Stimulated activated CD8-positive, alpha-beta memory T cell treated with anti-CD3 and anti-CD28 coated beads, Interleukin-4, amount 100 ng/mL, for 4 hours (primary cell): ENCODE measurements at places on chromosomes 4 and X.
A peak's percentile ranks its signal among the peaks of the same experiment; 100 is the strongest.

DNA sequence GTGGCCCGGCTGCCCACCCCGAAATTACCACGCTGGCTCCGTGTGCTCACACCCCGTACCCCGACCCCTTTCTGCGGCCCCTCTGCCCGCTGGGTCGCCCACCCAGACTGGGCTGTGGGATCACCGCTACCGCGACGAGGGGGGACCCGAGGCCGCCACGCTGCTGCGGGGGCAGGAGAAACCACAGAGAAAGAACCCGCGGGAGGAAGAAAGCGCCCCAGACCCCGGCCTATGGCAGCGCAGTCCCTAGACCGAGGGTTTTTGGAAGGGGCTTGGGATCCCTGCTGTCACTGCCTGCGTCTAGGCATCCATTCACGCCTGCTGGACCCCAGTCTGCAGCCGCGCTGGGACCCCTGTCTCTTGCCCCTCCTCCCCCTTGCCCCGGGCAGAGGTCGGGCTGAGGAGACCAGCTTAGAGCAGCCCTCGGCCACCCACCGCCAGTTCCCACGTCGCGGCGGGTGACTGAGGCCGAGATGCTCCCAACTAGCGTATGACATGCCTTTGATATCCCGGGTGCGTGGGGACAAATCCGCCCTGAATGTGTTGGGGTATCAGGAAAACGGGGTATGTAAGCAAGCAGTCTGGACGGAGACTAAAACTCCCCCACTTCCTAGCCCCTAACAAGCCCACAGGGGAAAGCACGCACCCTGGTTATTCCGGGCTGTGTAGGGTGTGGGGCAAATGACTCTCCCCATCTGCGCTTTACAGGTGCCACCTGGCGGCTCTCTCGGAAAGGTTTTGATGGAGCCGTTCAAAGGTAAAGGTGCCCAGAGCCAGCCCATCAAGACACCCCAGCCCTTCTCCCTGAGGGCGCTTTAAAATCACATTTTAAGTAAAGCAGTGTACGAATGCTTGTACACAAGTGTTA lies 862 bp upstream of the INPP4B start:
- DNase-seq, result peak; percentile 44

- DNase-seq, result no peak
Observed at GRCh38 chr4:189143263-189143952, 797.3 kb upstream of the FRG1 start.

GRCh38 chr4:25051534-25051933 lies 20.8 kb upstream of the LGI2 start:
- no peak for DNase-seq

GRCh38 chr4:103098341-103098740 lies 1.3 kb downstream of the BDH2 start:
- no peak for DNase-seq

DNA sequence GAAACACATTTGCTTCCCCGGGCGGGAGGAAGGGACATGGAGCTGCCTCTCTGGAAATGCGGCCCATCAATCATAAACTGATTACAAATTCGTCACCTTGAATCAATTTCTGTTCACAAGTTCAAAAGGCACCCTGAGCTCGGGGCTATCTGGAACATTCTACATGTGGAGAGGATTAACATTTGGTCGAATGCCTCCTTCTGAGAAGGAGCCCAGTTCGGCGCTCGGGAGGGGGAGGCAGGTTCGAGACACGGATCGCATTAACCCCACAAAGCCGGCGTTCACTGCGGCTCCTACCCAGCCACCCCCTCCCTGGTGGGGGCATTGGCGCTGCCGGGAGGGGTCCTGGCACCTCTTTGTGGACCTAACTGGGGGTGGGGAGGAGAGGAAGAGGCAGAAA lies 108.0 kb downstream of the CPZ start:
- DNase-seq, result no peak

DNA sequence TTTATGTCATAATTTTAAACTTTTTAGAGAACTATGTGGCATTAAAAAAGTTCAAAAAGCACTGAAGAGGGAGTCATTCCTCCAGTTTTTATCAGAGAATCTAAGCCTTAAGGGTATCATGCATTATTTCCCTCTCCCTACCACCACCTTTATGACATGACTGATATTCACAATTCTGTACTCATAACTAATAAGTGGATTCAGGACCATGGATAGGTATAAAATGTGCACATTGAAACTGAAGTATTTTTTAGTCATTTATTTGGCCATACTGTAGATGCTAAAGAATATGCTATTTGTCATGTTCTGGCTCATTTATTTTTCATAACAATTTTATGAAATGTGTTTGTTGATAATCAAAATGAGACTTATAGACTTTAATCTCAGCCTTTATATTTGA lies 897.5 kb upstream of the AGA start:
- no peak for DNase-seq

- DNase-seq, result no peak
Observed at GRCh38 chrX:38882894-38883626, 81.8 kb downstream of the MID1IP1 start.

DNA sequence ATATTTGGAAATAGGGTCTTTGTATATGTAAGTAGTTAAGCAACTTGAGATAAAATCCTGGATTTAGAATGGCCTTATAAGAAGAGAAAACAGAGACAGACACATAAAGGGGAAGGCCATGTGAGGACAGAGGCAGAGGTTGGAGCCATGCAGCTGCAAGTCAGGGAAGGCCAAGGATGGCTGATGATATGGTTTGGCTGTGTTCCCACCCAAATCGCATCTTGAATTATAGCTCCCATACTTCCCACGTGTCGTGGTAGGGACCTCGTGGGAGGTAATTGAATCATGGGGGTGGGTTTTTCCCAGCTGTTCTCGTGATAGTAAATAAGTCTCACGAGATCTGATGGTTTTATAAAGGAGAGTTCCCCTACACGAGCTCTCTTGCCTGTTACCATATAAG lies 76.3 kb downstream of the STK32B start:
- no peak for DNase-seq

DNA sequence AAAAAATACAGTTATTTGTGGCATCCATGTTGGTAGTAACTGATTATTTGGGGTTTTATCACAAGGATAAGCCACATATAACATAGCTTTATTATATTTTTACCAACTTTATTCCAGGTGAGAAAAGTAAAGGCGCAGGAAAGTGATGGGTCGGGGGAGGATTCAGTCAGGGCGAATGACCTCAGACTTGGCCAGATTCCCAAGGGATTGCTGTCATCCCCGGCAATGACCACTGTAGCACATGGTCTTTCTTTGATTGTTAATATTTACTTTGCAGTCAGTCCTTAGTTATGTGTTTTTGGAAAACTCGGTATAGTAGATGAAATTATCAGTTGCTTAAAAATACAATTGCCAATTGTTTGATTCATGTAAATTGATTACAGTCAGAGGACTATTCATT lies 17.6 kb downstream of the GRIA3 start:
- DNase-seq, result no peak

DNA sequence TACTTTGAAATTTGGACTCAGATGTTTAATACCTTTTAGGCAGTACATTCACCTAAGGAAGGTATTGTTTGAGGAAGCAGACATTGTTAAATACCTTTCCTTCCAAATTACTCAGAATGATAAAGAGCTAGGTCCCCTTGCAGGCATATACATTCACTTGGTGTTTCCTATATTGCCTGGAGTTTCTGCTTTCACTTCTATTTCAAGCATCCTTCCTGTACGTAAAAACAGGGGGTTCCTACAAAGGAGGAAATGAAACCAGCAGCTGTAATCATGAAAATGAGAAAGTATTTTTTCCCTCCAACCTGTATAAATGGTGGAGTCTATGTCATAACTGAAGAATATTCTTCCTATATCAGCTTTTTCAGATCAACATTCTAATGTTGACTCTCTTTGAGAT lies 90.4 kb upstream of the RASGEF1B start:
- no peak for DNase-seq

DNA sequence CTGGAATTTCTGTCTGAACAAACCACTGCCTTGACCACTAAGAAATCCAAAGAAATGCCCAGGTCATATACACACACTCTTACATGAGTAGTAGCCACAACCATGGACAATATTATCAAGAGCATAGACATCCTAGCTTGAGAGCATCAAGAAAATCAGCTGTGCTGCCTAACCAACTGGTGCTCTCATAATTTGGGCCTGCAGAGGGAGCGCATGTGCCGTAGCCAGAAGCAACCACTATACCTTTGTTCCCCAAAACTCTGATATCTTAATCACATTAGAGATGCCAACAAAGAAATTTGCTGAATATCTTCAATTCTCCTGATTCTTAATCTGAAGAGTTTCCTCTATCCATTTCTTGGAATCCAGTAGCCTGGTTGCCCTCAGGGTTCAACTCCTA lies 163.6 kb downstream of the ZNF674 start:
- DNase-seq, result no peak

DNA sequence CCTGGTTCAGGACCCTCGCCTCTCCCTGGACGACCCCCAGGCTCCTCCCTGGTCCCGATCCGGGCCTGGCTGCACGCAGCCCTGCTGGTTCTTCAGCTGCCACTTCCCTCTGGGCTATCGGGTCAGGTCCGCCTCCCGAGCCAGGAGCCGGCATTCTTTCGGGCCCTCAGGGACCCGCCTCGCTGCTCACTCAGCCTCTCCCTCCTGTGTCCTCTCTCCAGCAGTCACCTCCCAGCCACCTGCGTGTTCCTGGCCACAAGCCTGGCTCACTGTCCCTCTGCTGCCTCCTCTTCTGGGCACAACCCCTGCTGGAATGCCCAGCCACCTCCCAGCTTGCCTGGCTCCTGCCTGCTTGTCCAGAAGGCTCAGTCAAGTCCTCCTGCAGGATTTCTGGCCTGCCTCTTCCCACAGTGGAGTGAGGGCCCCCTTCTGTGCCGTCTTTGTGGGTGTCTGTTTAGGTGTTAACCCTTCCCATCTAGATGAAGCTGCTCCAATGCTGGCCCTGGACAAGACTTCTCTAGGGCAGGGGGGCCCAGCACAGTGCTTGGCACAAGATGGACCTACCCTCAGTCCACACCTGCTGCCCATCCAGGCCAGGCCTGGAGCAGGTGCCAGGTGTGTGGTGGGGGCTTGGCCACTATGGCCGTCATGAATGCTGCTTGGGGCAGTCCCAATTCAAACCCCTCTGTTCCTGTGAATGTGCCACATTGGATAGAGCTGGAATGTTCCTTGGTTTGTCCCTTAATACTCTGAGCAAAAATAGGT lies 2.2 kb downstream of the WFS1 start:
- no peak for DNase-seq

- no peak for DNase-seq
Observed at GRCh38 chr4:183905081-183905592, at the start of gene STOX2. Gene STOX2 (plus strand): TSS chr4:183905307. CDS start chr4:183906791, 1,484 bp downstream.

DNA sequence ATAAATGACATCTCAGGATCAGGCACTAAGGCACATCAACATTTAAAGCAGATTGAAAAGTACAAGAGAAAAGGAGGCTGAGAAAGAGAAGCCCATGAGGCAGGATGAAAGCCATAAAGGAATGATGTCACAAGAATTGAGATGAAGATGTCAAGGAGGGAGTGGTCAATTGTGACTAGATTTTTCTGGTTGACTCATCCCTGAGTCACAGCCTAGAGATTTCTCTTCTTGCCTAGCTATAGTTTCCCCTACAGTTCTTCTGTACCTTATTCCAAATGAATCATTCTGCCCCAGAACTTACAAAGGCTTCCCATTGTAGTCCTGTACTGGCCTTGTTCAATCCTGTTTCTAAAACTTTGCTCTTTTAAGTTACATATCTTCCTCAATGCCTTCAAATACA lies 3.4 kb upstream of the USP53 start:
- peak; percentile 22 for DNase-seq

DNA sequence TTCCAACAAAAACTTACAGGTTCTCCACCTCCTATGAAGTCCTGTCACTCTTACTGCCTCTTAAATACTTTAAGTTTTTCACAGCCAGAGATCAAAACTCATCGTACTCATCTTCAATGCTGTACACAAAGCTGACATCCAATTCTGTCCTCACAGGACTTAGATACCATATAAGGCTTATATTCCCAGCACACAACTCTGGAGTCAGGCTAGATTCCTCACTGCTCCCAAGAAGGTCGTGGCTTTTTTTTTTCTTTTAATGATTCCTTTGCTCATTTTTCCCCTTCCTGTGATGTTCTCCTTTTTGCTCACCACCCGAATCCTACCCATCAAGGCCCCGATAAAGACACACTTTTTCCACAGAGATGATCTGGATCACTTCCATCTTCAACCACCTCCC lies 914 bp downstream of the TRAPPC2 start:
- no peak for DNase-seq

DNA sequence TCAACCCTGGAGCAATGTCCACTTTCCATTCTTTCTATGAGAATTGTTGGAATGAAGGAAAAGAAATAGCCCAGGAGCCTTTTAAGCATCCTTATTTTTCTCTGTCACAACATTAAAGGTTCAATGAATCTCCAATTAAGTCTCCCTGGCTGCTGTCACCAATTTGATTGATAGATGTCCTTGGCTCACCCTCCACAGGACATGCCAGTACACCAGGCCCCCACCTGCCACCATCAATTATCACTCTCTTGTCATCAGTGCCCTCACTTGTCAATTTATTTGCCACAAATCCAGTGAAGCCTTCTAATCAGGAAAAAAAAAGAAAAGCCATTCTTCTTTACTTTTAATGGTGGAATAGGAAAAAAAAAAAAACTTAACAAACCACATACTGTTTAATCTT lies 453.6 kb downstream of the CENPC start:
- no peak for DNase-seq

DNA sequence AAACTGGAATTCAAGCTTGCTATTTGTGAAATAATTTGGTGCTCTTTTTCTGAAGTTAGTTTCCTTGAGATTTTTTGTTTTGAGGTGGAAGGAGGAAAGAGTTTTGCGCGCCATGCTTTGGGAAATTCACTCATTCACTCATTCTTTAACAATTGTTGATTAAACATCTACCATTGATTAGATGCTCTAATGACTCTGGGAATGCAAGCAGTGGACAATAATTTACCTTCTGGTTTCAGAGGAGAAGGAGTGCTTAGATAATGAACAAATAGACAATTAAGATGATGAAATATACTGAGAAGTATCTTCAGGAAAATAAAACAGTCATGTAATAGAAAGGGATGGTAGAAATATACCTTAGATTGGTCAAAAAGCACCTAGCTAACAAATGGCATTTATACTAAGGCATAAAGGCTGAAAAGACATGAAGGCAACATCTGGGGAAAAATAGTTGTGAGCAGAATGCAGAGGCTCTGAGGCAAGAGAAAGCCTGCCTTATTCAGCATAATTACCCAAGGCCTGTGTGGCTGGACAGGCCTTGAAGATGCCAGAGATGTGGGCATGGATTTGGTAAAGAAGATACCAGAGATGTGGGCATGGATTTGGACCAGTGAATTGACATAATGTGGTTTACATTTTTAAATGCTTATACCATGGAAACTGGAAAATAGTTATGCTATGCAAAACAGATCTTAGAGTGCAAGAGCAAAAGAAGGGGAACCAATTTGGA lies 2.7 kb upstream of the COMMD8 start:
- no peak for DNase-seq

GRCh38 chr4:85132570-85132969 lies 166.1 kb upstream of the WDFY3 start:
- no peak for DNase-seq

GRCh38 chrX:149611623-149612175 lies 16.6 kb upstream of the HSFX2 start:
- no peak for DNase-seq

DNA sequence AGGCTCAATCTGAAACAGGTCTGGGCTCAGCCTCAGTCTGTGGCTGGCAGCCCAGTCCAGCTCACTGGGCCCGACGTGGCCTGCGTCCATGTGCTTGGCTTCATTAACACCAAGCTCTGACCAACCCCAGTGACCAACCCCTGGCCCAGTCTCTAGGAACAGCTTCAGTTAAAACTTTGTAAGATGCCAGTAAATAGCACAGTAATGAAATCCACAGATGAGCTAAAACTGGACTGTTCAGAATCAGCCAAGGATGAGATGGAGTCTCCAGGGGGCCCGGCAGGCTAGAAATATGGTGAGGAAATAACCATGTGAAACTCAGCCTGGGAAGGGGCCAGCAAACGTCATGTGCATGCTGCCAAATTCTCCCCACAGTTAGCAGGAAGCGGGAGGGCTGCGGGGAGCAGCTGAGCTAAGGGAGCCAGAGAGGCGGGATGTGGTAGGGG lies 37.1 kb upstream of the XPNPEP2 start:
- DNase-seq, result no peak
